ENCODE measurements at places on chromosomes 12 and 14.

DNA sequence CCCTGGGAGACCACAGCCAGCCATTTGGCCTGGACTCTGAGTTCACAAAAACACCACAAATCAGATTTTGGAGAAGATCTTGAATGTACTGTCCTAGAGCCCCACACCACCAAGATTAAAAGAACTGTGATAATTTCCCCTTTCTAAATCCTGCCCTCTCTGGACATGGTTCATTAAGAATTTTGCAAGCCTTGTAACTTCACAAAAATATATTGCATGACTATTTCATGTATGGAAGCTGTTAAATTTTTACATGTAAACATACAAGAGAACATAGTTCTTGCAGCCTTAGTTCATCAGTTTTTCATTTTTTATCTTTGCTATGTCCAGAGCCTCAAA lies 97.0 kb downstream of the SCARB1 start:
- DNase-seq = no peak

DNA sequence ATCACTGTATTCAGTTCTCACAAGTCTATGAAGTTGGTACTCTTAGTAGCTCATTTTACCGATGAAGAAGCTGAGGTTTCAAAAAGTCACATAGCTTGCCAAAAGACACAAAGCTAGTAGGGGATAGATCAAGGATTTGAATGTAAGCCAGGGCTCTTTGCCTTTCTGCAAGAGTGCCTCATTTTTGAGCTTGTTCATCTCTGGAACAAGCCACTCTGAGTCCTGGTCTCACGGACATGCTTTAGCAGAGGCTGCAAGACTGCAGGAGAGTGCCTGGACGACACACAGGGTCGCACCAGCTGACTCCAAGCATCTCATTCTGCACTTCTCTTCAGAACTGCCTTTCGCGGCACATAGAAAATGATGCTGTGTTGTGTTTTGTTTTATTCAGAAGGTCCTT lies 3.7 kb downstream of the NUAK1 start:
- no peak for DNase-seq

GRCh38 chr12:49912345-49913255 lies 8.9 kb upstream of the FAIM2 start:
- no peak for DNase-seq

- no peak for DNase-seq
Measured at GRCh38 chr12:76024942-76025600, 6.5 kb downstream of the PHLDA1 start.

DNA sequence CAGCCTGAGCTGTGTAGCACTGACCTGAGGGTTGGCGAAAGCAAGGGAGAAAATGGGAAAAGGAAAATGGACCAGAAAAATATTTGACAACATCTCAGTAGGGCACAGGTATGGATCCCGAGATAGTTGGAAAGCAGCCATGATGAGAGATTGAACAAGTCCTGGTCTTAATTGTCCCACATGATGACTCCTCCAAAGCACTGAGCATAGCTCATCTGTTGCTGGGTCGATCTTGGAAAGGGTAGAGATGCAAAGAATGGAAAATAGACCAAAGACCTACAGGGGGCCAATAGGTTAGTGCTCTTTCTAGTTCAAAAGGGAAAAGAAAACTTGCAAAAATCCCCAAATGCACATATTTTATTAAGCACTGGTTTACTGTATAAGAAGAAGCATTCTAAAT lies 251.9 kb downstream of the SEC23A start:
- DNase-seq = no peak

DNA sequence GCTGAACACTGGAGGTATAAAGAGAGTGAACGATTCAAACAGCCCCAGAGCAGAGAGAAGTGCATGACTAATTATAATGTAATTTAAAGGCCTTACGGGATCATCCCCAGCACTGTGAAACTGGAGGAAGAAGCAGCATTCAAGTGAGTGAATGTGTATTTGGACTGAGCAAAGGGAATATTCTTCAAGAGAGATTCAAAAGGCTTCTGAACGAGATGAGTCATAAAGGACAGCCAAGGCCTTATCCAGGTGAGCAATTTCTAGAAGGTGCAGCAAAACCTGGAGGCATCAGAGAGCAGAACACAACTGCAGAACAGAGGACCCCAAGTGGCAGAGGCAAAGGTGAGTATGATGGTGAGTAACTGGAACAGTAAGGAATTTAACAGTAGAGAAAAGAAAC lies 127.2 kb downstream of the BCAT1 start:
- DNase-seq = no peak

GRCh38 chr12:124884587-124885438 lies 21.1 kb upstream of the SCARB1 start:
- no peak for DNase-seq

DNA sequence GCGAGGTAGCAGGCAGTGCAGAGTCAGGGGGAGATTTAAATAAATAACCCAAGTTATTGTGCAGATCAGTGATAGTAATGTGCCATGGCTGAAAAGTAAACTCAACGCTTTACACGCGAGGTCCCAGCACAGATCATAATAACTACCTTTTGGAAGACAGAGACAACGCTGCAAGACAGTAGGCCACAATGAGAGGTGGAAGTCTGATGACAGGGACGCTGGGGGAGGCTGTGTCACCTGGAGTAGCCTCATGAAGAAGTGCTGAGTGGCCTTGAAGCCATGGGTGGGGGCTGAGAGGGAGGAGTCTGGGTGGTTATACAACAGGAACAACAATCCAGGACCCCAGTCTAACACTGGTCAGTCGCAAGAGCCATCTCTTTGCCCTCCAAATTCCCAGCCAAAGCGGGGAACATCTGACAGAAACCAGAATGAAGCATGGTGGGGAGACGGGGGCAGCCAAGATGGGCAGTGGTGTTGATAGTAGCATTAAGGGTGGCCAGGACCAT lies 28.2 kb downstream of the ANO2 start:
- no peak for DNase-seq

- no peak for DNase-seq
Measured at GRCh38 chr12:3363608-3364007, 127.4 kb upstream of the PRMT8 start.

- no peak for DNase-seq
Measured at GRCh38 chr12:2492236-2492635, 302.5 kb upstream of the FKBP4 start.

- DNase-seq = no peak
Measured at GRCh38 chr12:99136516-99136915, 491.4 kb downstream of the APAF1 start.

DNA sequence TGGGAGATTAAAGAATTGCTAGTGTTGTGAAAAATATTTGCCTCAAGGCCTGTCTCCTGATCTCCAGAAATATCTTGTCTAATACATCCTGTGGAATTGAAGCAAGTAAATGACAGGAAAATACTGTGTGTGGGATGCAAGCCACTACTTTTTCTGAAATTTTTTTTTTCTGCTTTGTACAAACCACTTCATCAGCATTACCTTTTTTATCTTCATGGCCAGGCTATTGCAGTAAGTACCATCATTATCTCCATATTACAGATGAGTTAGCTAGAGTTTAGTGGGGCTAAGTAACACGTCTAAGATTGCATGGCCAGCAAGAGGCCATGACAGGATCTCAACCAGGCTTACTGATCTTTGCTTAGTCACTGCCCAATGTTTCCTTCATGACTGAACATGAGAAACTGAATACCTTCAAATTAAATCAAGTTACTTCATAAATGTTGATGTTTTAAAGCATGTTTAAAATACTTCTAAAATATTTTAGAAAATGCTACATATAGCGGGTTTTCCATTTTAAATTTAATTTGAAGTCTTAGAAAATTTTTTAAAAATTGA lies 273.7 kb downstream of the SLC6A15 start:
- DNase-seq = no peak

DNA sequence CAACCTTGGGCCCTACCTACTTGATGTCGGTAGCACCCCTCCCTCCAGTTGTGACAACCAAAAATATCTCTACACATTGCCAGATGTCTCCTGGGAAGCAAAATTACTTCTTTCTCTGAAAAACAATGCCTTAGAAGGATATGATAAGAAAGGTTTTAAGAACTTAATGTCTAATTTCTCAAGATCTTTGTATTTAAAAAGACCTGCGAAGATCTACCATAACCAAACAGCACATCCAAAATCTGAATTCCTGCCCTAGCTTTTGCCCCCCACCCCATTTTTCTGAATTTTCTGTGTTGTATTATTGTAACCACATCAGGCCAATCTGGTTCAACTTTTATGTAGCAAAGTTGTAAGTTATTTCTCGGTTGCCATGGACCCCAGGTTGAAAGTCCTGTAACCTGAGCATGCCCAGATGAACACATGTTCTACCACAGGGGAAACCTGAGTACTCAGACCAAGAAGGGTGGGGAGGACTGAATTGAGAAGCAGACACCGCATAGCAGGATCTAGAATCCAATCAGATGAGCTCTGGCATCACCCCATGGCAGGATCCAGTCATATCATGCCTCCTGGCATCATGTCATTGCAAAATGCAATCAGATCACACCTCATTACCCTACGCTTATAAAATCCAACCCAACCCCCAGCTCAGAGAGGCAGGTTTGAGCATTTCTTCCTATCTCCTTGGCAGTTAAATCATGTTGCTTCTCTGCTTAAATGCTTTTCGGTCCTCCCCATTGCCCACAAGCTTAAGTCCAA lies 8.7 kb downstream of the TMEM253 start:
- no peak for DNase-seq

DNA sequence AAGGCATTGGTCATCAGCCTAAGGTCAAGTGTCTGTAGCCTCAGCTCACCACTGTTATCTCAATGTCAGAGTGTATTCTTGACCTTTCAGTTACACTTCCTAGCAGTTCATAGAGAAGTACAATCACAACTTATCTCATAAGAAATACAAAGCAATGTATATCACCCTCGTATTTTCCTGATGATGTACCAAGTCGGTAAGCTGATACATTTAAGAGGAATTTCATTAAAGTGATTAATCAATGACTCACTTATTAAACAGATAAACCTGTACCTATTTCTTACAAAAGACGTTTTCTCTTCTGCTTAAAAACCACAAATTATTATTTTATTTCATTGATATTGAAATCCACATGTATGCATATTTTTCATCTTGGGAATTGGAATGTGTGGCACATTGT lies 3.9 kb upstream of the PRB3 start:
- no peak for DNase-seq

GRCh38 chr12:113173081-113173698 lies 12.1 kb downstream of the DDX54 start:
- no peak for DNase-seq

DNA sequence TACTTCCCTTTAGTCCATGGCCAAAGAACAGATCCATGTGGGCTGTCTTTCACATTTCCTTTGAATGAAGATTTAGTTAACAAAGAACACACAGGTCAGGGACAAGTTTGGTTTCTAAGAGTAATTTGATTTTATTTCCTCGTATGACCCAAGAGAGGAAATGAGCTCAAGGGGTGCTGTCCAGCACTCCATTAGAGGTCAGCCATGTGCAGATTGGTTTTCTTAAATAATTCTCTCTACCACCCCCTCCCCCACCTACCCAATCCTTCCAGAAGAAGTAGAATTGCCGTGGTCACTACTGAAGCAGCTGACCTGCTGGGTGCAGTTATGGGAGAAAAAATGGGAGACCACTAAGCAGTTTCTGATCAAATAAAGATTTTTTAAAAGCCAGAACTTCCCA lies 13.9 kb upstream of the OAS1 start:
- DNase-seq = no peak

DNA sequence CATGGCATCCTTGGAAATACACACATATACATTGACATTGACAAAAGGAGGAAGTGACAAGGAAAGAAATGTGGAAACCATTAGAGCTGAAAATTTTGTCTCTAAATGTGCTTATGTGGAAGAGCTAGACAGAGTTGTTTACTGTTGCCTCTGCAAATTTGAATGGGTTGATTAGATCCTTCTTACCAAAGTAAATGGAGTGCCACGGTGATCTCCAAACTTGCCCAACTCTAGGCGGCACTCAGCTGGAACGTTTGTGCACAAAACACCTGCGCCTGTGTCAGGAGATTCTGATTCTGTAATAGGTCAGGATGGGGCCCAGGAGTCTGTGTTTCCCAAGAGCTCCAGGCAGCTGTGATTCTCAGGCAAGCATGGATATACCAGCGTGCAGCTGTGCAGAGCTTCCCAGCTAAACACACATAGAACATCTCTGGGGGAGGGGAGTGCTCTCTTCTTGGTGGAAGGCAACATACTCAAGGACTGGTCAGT lies 77.8 kb upstream of the BDKRB2 start:
- DNase-seq = no peak

DNA sequence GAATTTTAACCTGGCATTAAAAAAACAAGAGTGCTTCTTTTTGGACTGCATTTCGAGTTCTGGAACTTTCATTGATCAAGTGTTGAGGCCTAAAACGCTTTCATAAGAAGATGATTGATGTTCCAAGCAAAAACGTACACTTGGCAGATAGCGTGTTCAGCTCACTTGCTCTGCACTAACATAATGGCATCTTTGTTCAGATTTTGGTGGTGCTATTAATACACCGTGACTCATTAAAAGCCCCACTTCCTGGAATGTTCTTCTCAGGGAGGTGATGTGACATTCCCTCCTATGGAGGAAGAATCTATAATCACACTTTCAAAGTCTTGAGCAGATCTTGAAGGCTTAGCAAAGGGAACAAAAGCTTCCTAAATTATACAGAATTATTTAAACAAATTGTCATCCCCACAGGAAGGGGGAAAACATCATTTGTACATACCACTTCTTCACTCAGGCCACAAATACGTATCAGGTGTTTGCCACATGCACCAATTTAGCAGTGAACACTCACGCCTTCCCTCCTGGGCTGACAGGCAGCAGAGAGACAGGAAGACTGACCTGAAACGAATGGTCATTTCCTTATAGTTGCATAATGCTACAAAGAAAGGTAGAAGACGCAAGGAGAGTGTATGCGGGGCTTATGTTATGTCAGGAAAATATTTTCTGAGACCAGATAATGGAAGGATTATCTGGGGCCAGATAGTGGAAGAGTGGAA lies 15.4 kb downstream of the HSP90AA1 start:
- DNase-seq = no peak
